Activated T-cell treated with anti-CD3 and anti-CD28 coated beads, Interleukin-2, amount 50 U/mL, for 24 hours (primary cell): ENCODE measurements at places on chromosomes 2 and 18.

DNA sequence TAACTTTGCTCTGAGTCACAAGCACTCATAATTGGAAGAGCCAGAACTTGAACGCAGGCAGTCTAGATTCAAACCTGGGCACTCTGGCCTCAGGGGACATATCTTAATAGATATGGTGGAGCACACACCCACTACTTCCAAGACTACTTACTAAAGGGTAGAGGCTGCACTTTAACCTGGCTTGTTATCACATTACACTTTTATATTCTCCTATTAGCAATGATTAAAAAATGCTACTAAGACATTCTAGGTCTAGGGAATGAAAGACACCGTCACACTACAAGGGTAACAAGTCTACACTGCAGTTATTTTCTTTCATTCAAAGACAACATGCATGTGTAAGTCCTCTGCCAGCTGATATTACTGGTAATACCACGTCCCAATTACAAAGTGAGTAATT, 258.8 kb downstream of the ZNF521 start:
- DNase-seq = no peak

- DNase-seq = no peak
Measured at GRCh38 chr2:238851026-238851425, 3.1 kb downstream of the TWIST2 start.

GRCh38 chr18:40056079-40056692, 1898.8 kb upstream of the PIK3C3 start:
- DNase-seq = no peak

DNA sequence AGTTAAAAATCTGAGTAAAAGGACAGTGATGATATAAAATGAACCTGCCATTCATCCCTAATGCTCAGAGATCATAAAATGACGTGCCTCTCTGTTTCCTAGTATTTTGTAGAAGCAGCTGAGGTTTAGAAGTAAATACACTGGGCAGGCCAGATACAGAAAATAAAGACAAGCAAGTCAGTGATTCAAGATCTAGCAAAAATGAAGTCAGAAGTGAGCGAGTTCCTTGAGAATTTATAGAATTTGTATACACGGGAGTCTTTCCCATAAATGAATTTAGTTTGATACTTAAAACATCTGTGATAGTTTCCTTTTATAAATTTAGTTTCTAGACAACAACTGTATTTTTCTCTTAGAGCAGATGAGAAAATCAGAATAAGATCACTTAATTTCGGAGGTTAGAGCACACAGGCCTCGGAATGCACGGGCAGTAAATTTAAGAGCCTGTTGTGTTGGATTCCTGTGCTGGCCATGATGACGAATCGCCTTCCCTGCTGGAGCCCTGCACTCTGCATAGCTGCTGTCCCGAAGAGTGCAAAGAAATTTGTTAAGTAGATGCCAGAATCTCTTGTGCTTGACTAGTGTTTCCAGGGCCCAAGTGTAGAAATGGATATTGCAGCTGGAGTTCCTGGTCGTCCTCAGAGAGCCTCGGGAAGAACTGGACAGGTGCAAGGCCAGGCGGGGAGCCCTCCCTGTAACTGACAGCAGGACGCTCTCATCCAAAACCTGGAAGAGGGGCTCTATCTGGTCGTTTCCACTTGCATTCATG, 83.7 kb upstream of the RBM44 start:
- DNase-seq = no peak

DNA sequence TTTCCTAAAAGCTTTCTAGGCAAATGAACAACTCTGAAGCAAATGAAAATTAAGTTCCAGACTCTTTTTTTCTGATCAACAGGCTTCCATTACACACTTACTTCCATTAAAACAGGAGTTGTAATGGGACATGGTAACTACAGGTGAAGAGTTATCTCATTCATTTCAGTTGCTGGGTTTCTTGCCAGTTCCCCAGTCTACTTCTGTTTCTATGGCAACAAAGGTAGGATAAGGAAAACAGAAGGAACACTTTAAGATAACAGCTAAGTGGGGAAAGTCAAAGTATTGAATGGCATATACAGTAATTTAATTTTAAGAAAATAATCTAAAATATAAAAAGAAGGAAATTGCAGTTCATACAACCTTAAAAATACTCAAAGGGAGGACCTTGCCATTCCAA, 25.1 kb downstream of the BAZ2B start:
- no peak for DNase-seq

DNA sequence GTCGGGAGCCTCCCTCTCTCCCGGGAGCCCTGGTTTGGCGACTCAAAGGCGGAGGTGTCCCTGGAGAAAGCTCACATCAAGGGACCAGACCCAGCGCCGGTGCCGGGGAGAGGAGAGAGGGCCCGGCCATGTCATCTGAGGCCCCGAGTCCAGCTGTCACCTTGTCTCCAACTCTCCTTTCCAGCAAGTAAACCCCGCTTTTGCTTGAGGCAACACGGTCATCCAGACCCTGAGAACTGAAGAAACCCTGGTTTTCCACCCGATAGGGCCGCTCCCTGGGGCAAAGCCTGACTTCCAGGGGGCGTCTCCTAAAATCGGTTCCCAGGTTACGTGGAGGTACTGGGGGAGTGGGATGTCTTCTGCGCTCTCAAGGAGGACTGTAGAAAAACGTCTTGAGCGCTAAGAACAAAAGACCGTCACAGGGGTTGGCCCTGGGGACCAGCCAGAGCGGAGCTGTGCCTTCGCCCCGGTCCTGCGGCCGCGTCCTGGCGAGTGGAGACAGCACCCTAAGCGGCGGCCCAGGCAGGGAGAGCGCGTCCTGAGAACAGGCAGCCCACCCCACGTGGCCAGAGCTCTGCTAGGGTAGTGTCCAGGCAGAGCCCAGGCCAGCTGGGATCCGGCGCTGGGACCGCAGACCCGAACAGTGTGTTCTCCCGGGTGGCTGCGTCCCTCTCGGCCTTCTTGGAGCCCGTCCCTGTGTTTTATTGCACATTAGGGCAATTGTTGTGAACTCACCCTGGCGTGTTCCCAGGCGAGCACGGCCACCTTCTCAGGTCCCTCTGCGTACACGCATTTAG, 55.7 kb downstream of the TMEM18 start:
- DNase-seq = no peak

GRCh38 chr2:32838949-32839348, 107.8 kb upstream of the LTBP1 start:
- no peak for DNase-seq

GRCh38 chr2:8144785-8145184, 537.1 kb upstream of the ID2 start:
- no peak for DNase-seq

- DNase-seq = no peak
Measured at GRCh38 chr2:50627505-50627904, 404.4 kb downstream of the NRXN1 start.

DNA sequence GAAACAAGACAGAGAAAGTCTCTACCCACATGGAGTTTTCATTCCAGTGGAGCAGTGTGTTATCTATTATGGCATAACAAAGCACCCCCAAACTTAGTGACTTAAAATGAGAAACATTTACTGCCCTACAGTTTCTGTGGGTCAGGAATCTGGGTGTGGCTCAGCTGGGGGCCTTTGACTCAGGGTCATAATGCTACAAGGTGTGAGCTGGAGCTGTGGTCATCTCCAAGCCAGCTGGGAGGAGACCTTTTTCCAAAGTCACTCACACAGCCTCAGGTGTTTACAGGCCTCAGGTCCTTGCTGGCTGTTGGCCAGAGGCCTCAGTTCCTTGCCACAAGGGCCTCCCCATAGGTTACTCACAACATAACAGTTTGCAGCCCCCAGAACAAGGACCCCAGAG, 169.2 kb downstream of the ETAA1 start:
- no peak for DNase-seq

- DNase-seq = no peak
Measured at GRCh38 chr2:240643811-240644150, 18.5 kb downstream of the GPR35 start.

GRCh38 chr2:65620524-65620923, 188.1 kb upstream of the SPRED2 start:
- no peak for DNase-seq

GRCh38 chr18:74803769-74804168, 206.1 kb downstream of the ZNF407 start:
- no peak for DNase-seq

- DNase-seq = no peak
Measured at GRCh38 chr2:235957251-235957650, 210.9 kb downstream of the GBX2 start.

DNA sequence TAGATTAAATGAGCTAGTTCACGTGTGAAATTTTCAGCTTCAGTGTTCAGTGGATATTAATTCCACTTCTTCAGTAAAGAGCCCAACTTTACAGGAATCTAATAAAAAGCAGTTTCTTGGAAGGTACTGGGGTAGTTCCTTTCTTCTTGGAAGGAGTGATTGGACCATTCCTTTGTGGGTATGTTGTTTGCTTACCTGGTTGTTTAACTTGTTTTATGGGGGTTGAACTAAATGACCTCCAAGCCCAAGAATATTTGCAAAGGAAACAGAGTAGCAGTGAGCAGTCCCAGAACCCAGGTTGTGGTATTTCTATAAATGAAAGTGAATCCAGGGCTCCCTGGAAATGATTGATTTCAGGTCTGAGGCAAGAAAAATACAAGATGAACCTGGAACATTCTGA, 31.4 kb downstream of the KCNJ13 start:
- no peak for DNase-seq

- DNase-seq = no peak
Measured at GRCh38 chr2:160628811-160629210, 135.2 kb upstream of the RBMS1 start.

GRCh38 chr18:59576541-59577385, 120.5 kb downstream of the CCBE1 start:
- DNase-seq = no peak

GRCh38 chr2:31051258-31052140, 86.7 kb downstream of the GALNT14 start:
- no peak for DNase-seq

GRCh38 chr2:161173541-161174194, 13.4 kb downstream of the TANK start:
- no peak for DNase-seq

GRCh38 chr18:42413870-42414269, 458.8 kb downstream of the PIK3C3 start:
- DNase-seq = no peak

DNA sequence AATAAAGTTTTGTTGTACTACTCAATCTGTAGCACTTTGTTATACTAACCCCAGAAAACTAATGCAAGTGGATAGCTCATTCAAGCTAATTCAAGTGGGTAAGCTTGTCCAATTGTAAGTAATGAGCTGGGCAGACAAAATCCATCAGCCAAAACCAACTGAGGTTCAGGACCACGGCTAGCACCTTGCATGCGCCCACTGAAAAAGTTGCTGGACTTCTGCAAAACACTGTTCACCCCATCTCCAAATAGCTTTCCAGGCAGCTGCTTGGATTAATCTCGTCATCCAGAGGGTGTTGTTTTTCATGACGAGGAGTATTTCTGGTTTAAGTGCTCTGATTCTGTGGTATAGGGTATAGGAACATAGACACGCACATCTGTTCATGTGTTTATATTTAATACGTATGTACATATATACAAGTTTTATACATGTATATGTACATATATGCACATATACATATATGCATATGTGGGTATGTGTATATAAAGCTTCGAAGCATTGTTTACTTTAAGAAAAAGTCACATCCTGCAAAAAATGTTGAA, 307.5 kb downstream of the GALR1 start:
- DNase-seq = no peak

GRCh38 chr2:109624339-109624738, 10.2 kb downstream of the SOWAHC start:
- DNase-seq = no peak

DNA sequence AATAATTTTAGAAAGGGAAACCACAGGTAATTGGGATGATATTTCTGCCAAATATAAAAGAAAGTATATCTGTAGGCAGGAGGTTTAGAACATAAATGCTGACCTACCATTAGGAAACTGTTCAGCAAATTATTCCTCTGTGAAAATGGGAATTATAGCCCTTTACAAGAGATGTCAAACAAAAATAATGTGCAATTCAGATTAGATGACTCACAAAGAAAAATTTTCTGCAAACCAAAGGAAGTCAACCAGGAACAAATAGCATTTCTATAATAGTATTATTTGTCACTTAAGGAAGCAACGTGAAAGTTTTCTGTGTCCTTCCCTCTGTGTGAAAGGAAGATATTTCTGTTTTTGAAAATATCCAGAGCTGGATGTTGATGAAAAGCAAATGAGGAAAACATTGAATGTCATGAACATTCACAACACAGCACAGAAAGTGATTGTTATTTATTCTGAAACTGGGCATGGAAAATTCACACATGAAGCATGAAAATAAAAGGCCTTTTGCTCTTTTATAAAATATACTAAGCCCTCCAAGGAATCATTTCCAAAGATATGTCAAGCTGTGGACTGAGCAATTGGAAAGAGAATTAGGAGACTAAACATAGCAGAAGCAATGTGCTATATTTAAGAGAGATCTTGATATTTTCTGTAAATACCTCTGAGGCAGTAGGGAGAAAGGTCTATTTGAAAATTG, 57.9 kb upstream of the SPHKAP start:
- DNase-seq = no peak

GRCh38 chr2:74290066-74290465, 53.1 kb downstream of the SLC4A5 start:
- DNase-seq = no peak

DNA sequence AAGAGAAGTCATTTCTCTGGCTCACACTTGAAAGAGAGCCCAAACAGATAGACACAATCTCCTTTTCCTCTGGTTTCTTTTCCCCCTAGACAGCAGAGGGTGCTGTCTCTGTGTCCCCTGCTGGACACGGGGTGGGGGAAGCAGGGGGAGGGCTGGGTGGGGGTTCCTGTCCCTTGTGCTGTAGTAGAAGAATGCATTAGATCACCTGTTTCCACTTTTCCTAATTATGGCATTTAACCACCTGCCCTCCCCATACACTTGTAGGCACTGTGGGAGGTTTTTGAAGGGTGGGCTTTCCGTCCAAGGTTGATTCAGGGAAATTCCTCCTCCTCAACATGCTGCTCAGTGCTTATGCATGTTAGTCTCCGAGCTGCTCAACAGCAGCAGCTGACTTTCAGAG, 206.2 kb upstream of the EPAS1 start:
- no peak for DNase-seq

- DNase-seq = no peak
Measured at GRCh38 chr18:8324343-8325065, 284.7 kb upstream of the RAB12 start.

GRCh38 chr18:29693334-29693733, 1349.2 kb downstream of the DSC3 start:
- DNase-seq = no peak

DNA sequence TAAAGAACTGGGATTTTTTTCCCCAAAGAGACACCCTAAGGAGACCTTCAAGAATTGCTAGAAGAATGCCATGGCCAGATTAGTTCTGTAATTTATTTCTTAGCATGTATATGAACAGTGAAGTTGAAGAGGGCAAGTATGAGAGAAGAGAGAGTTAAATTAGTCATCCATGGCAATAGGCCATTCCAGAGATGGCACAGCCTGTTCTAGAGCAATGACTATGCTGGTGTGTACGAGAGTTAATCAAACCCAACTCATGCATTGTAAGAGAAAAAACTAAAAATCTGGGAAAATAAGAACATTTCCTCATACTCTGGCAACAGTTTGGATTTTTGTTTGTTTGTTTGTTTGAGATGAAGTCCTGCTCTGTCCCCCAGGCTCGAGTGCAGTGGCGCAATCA, 112.1 kb upstream of the PIK3C3 start:
- no peak for DNase-seq
